Stimulated activated CD8-positive, alpha-beta memory T cell treated with anti-CD3 and anti-CD28 coated beads, Interleukin-7, amount 100 ng/mL, for 1 hour (primary cell): ENCODE measurements at places on chromosomes 3 and 15.
A peak's percentile ranks its signal among the peaks of the same experiment; 100 is the strongest.

- DNase-seq, result no peak
Observed at GRCh38 chr15:97978401-97979139, 18.1 kb downstream of the ARRDC4 start.

- peak; percentile 51 for DNase-seq
Observed at GRCh38 chr15:39624806-39625205, 43.9 kb downstream of the THBS1 start.

- no peak for DNase-seq
Observed at GRCh38 chr3:187709155-187709554, 6.8 kb upstream of the RTP2 start.

DNA sequence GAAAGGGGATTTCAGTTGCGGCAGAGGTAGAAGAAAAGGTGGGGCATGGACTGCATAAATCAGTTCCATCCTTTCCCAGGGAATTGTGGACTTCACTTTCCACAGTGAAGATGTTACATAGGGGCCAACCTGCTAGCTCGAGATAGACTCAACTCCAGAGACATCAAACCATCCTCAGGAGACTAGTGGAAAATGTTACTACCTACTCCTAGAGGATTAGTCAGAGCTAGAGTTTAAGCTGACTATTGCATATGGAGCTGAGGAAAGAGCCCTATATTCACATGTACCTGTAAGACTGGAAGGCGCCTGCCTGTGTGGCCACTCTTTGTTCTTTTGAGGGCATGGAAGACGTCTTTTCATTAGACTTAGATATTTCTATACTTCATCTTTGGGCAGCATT lies 69.2 kb downstream of the KLHL25 start:
- DNase-seq, result no peak

DNA sequence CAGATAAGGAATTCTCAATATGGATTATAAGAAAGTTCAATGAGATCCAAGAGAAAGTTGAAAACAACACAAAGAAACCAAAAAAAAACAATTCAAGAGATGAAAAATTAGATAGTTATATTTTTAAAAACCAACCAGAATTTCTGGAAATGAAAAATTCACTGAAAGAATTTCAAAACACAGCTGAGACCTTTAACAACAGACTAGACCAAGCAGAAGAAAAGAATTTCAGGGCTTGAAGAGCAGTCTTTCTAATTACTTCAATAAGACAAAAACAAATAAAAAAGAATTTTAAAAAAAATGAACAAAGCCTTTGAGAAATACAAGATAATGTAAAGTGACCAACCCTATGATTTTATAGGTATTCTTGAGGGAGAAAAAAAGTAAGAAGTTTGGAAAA lies 155.4 kb downstream of the ZMAT3 start:
- DNase-seq, result no peak

GRCh38 chr3:120642368-120642948 lies 39.6 kb downstream of the HGD start:
- DNase-seq, result no peak

DNA sequence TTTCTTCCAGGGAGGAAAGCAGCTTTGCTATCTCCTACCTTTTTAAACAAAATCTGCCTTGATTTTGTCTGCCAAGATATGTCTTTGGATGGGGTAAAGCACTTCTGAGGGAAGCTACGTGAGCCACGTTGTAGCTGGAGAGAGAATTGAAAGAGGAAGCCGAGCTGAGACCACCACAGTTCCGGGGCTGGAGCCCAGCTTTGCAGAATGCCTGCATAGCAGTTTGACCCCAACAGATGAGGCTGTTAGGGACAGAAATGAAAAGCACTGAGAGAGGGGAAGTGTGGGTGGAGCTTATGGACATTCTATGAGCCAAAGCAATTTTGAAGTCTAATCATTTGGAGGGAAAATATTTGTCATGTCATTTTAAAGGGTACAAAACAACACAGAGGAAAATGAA lies 45.4 kb downstream of the LIPC start:
- no peak for DNase-seq

DNA sequence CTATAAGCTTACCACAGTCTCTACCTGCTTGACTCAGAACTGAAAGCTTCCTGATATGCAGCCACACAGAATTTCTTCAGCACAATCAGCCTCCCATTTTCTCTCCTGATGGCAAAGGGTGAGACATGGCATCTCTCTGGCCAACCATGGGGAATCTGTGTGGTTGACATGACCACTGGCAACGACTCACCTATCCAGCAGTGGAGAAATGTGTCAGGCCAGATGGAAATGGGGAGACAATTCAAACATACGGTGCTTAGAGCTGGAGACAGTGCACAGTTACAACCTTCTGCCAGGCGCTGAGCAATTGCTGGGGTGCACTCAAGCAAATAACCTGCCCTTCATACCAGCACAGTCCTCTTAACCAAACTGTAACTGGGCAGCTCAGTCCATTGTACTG lies 3.6 kb downstream of the ZNF385D start:
- DNase-seq, result no peak

GRCh38 chr3:116083683-116084082 lies 361.6 kb downstream of the LSAMP start:
- DNase-seq, result no peak

- DNase-seq, result no peak
Observed at GRCh38 chr3:10365316-10365715, 44.4 kb upstream of the SEC13 start.

DNA sequence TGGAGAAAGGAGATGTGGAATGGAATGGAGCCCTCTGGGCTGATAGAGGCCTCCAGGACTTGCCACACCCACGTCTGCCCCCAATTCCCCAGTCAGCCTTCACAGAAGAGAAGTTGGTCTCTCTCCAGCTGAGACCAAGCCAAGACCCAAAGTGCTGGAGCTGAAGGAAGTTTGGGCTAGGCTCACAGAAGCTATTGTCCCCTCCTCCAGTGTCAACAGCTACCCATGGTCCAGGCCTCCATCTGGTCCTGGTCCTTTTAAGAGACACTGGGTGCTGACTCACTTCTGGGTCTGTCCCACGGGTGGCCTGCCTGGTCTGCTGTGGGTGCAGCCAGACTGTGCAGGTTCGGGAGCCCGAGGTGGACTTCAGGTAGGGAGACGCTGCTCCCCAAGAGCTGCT lies 179.8 kb downstream of the APBA2 start:
- no peak for DNase-seq

DNA sequence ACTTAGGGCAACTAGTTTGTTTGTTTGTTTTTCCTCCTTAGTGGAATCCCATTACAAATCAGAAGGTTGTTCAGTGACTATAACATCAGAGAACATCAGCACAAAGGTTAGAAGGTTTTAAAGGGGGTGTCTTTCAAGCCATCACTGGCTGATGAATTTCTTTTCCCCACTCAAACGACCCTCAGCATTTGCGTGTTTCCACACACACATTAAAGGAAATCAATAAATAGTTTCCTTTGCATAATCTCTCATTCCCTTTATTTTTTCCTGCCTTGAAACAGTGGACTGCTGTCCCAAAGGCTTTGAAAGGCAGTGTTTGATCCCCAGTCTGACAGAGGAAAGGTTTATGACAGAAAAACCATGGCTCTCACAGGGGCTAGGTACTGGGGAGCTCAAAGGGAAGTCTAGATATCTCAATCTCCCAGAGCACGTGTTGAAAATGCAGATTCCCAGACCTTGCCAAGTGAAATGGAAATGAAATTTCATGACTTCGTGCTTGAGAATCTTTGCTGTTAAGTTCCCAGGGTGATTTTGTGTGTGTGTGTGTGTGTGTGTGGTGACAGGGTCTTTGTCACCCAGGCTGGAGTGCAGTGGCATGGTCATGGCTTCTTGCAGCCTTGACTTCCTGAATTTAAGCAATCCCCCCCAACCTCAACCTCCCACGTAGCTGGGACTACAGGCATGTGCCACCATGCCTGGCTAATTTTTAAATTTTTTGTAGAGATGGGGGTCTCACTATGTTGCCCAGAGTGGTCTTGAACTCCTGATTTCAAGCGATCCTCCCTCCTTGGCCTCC lies 2.2 kb upstream of the INTS14 start:
- DNase-seq, result no peak

DNA sequence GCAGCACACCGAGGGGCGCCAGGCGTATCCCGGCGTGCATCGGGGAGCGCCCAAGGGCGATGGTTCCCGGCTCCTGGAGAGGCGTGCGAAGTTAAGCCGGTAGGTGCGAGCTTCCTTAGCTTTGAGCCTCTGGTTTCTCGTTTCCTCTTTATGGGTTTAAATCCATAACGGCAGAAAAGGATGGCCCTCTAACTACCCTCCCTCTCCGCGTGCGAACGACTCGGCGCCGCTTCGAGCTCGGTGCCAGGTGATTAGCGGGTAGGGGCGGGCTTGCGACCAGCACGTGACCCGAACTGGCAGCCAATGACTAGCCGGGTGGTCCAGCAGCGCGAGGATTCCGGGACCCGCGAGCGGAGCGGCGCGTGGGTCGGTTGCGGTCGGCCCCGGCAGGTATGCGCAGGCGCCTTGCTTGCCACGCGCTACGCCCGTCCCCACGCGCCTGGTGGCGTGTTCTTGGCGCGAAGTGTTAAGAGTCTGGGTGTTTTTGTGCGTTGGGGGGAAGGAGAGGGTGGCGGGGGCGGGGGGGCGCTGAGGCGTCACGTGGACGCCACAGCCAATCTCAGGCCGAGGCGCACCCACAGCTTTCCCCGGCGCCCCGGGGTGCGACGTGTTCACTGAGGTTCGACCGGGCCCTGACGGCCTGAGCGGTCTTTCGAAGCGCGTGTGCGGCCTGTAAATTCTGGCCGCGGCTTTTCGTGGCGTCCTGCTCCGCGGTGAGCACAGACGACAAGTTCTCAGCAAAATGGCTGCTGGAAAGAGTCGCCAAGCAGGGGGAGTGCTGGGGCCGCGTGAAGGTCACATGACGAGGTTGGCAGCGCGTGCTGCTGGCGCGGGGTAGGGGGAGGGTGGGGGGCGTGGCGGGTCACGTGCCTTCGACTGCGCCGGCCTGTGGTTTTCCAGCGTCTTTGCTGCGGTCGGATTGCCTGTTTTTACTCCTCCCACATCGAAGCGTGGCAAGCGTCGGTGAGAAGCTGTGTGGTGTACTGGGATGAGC lies 38.7 kb upstream of the MGA start:
- peak; percentile 56 for DNase-seq

- DNase-seq, result peak; percentile 72
Observed at GRCh38 chr3:17151598-17152373, 267.0 kb downstream of the PLCL2 start.

GRCh38 chr3:71088019-71088708 lies 495.4 kb downstream of the FOXP1 start:
- DNase-seq, result no peak

- no peak for DNase-seq
Observed at GRCh38 chr3:66083784-66084213, 45.1 kb upstream of the MAGI1 start.

GRCh38 chr3:112167758-112168157 lies 34.7 kb upstream of the GCSAM start:
- DNase-seq, result no peak

DNA sequence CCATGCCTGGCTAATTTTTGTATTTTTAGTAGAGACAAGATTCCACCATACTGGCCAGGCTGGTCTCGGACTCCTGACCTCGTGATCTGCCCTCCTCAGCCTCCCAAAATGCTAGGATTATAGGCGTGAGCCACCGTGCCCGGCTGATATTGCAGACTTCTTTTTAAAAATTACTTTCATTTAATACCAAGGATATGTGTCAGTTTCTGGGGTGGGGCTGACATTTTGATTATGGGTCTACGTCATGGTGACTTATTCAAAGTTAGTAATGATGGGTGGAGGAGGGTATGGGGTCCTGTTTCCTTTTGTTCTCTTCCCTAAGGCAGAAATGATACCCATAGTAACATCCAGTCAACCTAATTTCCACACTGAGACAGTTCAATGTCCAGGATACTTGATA lies 34.7 kb downstream of the GBE1 start:
- no peak for DNase-seq
